ENCODE measurements at places on chromosomes 3 and 15.

DNA sequence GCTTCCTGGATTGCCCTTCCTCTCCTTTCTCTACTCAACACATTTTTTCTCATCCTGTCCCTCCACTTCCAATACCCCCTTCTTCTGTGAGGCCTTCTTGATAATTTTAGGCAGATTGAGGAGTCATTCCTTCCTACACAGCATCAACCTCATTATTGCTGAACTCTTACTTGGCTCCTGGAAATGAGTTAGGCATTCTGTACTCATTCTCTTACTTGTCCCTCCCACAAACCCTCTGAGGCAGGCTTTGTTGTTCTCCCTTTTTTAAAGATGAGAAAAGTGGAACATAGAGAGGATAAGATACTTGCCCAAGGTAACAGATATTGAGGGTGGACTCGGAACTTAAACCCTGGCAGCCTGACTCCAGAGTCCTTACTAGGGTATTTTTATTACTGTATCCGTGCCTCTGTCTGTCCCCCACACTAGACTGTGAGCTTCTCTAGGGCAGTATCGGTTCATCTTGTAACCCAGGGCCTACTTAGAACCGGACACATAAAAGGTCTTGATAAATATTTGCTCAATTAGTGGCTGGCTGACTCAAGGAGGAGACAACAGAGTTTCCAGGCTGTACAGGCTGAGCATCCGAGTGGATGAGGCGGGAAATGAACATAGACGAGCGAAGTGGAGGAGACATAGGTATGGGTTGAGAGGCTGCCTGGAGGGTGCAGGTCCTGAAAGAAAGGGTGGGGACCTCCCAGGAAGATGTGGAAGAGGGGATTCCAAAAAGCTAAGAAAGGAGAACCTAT, 148.7 kb upstream of the ATP2B2 start:
- no peak for DNase-seq

DNA sequence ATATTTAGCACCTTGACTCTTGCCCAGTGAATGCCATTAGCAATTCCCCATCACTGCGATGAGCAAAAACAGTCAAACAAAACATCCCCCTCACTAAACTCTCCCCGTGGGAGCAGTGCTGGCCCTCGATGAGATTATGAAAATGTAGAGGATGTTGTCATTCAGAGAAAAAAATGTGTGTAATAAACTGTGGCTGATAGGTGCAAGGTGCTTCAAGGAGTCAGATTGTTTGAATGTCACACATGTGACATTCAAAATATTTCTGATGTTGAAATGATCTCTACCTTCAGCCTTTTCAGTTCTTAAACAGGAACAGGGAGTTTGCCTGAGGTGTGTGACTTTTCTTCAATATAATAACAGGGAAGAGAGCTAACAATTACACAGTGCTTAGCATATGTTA, 281.8 kb upstream of the TRIM42 start:
- DNase-seq, result no peak

DNA sequence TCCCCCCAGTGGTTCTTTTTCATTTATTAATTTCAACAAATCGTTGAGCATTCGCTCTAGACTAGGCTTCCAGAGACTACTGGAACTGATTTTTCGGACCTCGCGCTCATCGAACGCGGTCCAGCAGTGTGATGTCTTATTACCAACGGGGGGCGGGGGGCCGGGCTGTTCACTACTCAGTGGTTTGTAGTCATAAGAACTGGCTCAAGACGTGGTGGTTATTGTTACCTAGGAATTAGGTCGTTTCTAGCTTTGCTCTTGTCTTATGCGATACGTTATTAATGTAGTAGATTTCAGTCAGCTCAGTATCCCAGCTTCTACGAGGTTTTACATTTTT, 858 bp downstream of the RBM5 start:
- peak; percentile 40 for DNase-seq

GRCh38 chr3:158808697-158809096, 6.8 kb downstream of the MFSD1 start:
- no peak for DNase-seq

GRCh38 chr3:15535732-15536131, 14.2 kb upstream of the COLQ start:
- no peak for DNase-seq

GRCh38 chr15:38528294-38528693, 36.3 kb downstream of the RASGRP1 start:
- DNase-seq, result no peak

- DNase-seq, result no peak
Observed at GRCh38 chr15:69652751-69653305, 200.2 kb downstream of the RPLP1 start.

GRCh38 chr3:14404631-14405359, 2.4 kb downstream of the SLC6A6 start:
- no peak for DNase-seq

- no peak for DNase-seq
Observed at GRCh38 chr3:54550221-54550977, 377.5 kb downstream of the LRTM1 start.

GRCh38 chr15:47887241-47887800, 170.0 kb downstream of the SEMA6D start:
- DNase-seq, result no peak

- DNase-seq, result no peak
Observed at GRCh38 chr15:77857419-77857818, 220.1 kb downstream of the TBC1D2B start.

- peak; percentile 38 for DNase-seq
Observed at GRCh38 chr3:112092496-112093179, 6.4 kb downstream of the C3orf52 start.

DNA sequence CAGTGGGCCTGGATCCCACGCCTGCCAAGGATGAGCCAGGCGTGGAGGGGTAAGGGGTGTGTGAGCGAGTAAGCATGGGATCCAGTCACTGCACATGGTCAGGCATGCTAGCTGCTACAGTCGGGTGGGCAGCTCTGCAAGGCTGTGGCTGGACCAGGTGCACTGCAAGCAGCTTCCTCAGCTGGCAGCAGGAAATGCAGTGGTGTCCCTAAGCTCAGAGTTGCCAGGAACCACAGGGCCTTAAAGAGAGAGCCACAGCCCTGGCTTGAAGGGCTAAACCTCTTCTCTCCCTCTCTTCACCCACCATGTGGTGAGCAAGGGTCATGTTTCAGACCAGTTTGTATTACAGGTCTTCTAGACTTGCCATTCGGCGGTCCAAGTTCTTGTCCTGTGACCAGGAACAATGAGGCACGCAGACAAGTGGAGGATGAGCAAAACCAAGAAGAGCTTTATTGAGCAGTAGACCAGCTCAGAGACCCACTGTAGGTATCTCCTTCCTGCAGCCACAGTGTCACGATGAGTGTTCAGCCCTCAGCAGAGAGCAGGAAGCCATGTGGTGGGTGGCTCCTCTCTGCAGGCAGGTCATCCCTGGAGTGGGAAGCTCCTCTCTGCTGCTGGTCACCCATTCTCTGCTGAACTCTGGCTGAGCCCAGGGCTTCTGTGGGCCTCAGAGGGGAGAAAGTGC, 511.9 kb downstream of the PYDC2 start:
- DNase-seq, result no peak

- peak; percentile 8 for DNase-seq
Observed at GRCh38 chr3:37097776-37098175, 76.6 kb downstream of the LRRFIP2 start.

- no peak for DNase-seq
Observed at GRCh38 chr3:171991166-171991565, 48.2 kb upstream of the FNDC3B start.

- DNase-seq, result no peak
Observed at GRCh38 chr3:4821975-4822374, 157.3 kb upstream of the BHLHE40 start.

DNA sequence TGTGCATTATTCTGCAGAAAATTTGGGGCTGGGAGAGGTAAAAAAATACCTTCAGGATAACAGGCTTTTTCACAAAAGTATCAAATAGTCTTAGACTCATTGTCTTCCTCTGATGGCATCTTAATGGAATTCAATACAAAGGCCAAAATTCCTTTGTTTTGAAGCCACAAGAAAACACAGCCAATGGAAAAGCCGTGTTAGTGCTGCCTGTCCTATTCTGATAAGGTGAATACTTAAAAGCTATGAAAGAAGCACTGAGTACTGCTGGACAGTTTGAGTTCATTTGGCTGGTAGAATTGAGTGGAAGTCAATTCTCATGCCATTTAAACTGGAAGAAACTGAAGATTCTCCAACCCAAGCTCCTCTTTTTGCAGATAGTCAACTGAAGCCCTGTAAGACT, 395.3 kb upstream of the TPRG1 start:
- no peak for DNase-seq
